ENCODE measurements at places on chromosomes 6 and 20. TPM values are rescaled to one million over a fixed set of nuclear protein-coding genes. Genes with fewer than 3 reads are reported as not detected.

The CST7 gene
- total RNA-seq = not detected

The PSORS1C1 gene
- 2.1 TPM for total RNA-seq

The OXT gene
- not detected for total RNA-seq

The FERMT1 gene
- 4.0 TPM for total RNA-seq

The SHLD1 gene
- total RNA-seq = 3.1 TPM

The LGSN gene
- total RNA-seq = not detected

The RGS19 gene
- total RNA-seq = 29.3 TPM

The CEBPB gene
- total RNA-seq = 17.1 TPM

The EMILIN3 gene
- 0.05 TPM for total RNA-seq

The CGA gene
- not detected for total RNA-seq

The POPDC3 gene
- total RNA-seq = 0.34 TPM

Measured in mammary microvascular endothelial cell (primary cell).